Mesenchymal stem cell (in vitro differentiated cells and primary cell): ENCODE measurements at places on chromosomes 1 and 21.

- DNase-seq, result no peak
Measured at GRCh38 chr1:21914450-21914849, 22.7 kb downstream of the HSPG2 start.

DNA sequence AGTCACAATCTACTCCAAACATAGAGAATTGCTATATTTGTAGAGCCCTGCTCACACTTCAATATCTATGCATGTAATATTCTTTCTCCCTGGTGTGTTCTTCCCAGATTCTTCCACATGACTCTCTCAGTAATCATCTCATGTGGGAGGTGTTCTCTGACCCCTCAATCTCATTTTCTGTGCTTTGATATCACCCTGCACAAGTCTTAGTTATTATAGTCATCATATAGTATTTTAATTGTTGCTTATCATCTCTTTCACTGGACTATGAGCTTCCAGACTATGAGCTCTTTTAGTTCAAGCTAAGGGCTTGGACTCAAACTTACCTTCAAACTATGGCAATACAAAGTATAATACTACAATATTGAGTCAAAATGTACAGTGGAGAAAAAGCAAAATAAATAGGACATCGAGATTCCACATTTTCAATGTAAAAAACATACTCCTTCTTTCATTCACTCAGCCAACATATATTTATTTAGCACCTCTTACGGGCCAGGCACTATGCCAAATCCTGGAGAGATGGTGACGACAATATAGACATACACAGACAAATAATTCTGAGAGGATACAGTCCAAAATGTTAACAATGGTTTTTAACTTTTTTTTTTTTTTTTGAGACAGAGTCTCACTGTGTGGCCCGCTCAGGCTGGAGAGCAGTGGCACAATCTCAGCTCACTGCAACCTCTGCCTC lies 12.7 kb downstream of the TESK2 start:
- no peak for DNase-seq

- peak; percentile 7 for DNase-seq
Measured at GRCh38 chr1:66758241-66758755, 6.0 kb downstream of the DYNLT5 start.

- DNase-seq, result no peak
Measured at GRCh38 chr21:45049714-45050344, 24.6 kb upstream of the ADARB1 start.

- no peak for DNase-seq
Measured at GRCh38 chr1:204110894-204111633, 38.1 kb downstream of the SOX13 start.

DNA sequence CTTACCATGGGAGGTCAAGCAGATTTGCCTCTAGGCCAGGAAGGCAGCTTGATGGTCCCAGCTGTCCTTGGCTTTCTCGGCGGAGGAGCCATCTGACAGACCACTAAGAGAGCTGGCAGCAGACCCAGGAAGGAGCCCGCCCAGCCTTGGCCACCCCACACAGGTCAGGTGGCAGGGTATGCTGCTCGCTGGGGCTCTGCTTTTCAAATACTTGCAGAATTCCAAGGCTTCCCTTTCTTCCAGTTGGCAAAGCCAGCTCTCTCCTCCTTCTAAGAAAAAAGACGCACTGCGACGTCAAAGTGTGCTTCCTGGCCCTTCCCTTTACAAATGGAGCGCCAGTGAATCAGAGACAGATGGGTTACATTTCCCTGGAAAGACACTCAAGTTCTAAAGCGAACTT lies 229.4 kb downstream of the CACNA1E start:
- no peak for DNase-seq

- DNase-seq, result peak; percentile 30
Measured at GRCh38 chr1:13700521-13701270, 708 bp downstream of the PRDM2 start.

GRCh38 chr1:61687901-61688300 lies 37.0 kb downstream of the TM2D1 start:
- no peak for DNase-seq

DNA sequence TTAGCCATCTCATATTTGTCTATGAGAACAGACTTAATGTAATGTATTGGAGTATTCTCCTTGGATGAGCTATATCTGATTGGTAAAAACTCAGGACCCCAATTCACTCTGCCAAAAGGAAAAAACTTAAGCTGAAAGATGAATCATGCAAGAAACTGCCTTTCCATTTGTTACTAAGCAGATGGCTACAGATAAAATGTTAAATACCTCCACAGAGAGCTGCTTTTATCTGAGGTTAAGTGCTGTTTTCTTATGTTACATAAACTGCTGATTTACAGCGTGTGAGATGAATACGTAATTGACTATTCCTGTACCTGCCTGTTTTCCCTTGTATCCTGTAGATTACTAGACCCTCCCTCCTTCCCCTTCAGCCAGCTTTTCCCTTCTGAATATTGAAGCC lies 49.3 kb downstream of the CLCA4 start:
- DNase-seq, result no peak

- DNase-seq, result no peak
Measured at GRCh38 chr1:5910276-5910620, 82.0 kb downstream of the NPHP4 start.

GRCh38 chr1:34166625-34167361 lies 1.8 kb upstream of the CSMD2 start:
- no peak for DNase-seq

- peak; percentile 72 for DNase-seq
Measured at GRCh38 chr1:51768971-51769588, 109.4 kb downstream of the NRDC start.

- no peak for DNase-seq
Measured at GRCh38 chr1:57536749-57537423, 113.0 kb upstream of the DAB1 start.

DNA sequence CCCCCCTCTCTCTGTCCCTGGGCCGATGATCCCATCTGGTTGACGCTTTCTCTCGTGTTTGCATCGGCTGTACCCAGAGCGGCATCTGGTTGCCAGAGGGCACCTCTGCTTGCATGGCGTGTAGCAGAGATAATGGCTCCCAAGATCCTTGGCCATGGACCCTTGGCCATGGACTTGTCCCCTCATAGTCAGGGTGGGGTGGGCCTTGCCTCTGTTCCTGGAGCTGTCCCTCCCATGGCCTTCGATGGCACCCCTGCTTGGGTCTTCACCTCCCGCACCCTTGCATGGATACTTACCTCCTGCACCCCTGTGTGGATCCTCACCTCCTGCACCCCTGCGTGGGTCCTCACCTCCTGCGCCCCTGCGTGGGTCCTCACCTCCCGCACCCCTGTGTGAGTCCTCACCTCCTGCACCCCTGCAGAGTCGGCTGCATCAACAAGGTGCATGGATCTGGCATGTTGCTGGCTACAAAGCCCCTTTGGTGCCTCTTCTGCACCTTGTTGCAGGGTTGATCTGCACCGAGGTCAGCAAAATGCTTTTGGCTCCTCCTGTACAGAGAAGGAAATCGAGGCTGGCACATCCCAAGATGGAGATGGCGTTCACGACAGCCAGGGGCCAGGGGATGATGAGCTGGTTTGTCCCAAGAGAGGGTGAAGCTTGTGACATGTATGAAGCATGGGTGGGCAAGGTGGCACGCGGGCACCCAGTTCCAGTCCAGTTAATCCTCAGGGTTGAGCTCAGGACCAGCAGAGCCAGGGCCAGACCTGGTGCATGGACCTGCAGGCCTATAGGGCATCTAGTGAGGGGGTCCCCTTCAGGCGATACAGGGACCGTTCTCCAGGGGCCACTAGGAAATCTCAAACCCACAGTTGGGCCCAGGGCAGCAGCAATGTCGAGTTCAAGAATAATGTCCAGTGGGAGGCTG lies 46.1 kb upstream of the C1orf174 start:
- no peak for DNase-seq

DNA sequence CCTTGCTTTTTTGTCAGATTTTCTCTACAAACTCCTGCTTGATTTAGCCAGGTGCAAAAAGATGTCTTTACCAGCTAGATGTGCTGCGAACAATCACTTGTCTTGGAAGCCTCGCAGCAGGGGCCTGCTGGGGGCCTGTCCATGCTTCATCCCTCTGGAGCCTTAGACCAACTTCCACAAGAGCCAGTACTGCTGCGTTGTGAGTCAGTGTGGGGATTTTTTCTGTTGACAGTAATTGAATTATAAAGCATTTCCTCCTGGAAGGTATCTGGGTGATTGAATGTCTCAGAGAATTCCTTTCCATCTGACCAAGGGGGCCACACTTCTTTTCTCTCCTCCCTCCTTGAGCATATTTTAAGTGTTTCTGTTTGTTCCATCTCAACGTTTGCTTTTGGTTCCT lies 40.4 kb upstream of the LDLRAP1 start:
- DNase-seq, result peak; percentile 56

DNA sequence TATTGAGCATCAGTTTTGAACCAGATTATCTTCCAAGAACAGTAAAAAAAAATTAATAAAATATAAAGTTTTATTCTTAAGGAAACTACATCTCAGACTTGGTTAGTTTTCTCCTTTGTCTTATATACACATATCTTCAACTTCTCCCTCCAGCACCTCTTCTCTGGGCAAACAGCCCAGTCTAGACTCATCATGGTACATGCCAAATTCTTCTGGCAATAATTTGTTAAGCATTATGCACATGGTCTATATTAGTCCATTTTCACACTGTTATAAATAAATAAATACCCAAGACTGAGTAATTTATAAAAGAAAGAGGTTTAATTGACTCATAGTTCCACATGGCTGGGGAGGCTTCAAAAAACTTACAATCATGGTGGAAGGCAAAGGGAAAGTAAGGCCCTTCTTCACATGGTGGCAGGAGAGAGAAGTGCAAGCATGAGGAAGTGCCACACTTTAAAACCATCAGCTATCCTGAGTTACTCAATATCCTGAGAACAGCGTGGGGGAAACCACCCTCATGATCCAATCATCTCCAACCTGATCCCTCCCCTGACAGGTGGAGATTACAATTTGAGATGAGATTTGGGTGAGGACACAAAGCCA lies 108.7 kb upstream of the RNPC3 start:
- DNase-seq, result no peak

DNA sequence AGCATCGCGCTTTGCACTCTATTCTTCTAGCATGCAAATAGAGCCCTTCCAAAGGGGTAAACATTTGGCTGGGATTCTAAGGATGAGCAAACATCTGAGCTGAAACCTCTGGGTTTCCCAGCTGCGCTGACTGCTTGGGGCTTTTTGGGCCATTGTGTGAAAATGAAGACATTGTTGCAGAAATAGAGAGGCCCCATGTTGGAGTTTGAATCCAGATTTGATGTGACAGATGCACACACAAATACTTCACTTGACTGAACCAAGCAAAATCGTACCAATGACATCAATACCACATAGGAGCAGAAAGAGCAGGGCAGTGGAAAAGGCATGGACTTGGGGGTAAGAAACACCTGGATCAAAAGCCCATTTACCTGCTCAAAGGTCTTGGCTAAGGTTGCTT lies 144.6 kb upstream of the HMGB4 start:
- no peak for DNase-seq
